GM04504 (cell line): ENCODE measurements at places on chromosomes 16 and 17.
A peak's percentile ranks its signal among the peaks of the same experiment; 100 is the strongest.

GRCh38 chr16:1495211-1495888 lies 2.2 kb downstream of the TELO2 start:
- DNase-seq = no peak

- DNase-seq = no peak
Observed at GRCh38 chr16:68059804-68060203, 25.4 kb upstream of the NFATC3 start.

GRCh38 chr16:86662195-86662594 lies 83.8 kb downstream of the FOXL1 start:
- DNase-seq = peak; percentile 44

DNA sequence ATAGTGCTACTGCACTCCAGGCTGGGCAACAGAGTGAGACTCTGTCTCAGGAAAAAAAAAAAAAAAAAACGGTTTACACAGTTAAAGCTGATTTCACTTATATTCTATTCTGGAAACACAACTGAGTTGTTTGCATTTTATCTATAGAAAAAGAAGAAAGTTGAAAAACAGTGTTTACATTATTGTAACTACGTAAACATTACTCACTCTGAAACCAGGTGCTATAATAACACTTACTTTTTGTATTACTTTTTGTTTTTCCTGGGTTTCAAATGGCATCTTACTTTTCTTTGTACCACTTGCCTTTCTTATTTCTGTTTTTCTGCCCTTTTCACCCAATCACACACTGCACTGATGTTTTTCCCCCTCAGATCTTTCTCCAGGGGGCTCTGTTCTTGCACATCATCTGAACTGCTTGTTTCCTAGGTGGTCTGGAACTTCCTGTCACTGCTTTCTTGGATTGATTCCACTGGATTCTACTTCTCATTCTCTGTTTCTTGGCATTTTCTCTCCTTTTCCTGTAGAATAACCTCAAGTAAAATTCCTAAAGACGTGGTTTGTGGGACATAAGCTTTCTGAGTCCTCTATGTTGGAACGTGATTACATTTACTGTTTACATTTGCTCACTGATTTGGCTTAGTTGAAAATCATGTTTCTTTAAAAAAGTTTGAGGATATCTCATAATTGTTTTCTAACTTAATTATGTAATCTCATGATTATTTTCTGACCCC lies 142.1 kb downstream of the HS3ST3B1 start:
- DNase-seq = no peak

- DNase-seq = no peak
Observed at GRCh38 chr16:67186550-67186950, 2.8 kb upstream of the MATCAP1 start.

GRCh38 chr17:74361230-74362068 lies at the start of gene BTBD17:
TSS of gene BTBD17 (minus strand) at chr17:74361868. CDS start at chr17:74361819, 49 bp downstream.
- DNase-seq = no peak

DNA sequence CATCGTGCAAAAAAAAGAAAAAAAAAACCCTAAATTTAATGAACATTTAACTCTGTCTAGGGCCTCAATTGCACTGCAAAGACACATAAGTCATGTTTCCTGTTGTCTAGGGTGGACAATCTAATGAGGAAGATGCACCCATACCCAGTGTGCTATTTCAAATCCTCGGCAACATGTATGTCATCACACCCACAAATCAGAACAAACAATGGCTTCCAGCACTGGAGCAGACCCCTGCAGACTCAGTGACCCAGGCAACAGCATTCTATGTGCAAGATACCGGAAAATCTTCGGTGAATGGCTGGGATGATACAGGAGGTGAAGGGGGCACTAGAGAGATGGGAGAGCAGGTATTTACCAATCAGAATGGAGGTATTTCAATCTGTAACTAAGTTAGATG lies 221.7 kb upstream of the XYLT1 start:
- DNase-seq = no peak

DNA sequence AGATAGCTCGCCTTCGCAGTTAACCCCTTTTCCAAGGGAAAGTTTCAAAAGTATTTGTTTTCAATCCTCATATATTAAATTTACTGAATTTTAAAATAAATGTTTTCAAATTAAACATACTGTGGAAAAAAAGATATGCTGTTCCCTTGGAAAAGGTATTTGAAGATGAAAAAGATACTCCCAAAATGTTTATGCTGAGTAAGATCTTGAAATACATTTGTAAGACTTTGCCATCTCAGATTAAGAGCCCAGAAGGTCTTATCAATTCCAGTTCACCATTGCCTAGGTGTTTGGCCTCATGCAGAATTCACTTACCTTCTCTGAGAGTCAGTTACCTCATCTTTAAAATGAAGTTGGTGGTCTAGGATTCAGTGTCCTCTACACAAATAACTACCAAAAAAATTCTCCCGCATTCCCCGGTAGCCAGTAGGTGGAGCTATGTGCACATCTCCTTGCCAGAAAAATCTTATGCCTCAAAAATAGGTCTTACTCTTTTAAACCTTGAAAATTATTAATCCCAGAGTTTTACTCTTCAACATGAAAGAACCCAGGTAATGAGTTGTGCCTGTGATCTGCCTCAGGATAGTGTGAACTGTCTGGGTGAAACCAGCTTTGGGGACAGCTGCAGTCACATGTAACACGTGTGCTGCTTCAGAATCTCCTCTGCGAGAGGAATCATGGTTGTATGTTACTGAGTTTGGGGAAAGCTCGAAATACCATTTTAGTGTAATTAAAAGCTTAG lies 178.3 kb downstream of the MRTFB start:
- peak; percentile 15 for DNase-seq

- no peak for DNase-seq
Observed at GRCh38 chr17:66089764-66090163, 102.2 kb downstream of the CEP112 start.

GRCh38 chr17:81687770-81688541 lies 4.1 kb downstream of the HGS start:
- no peak for DNase-seq

DNA sequence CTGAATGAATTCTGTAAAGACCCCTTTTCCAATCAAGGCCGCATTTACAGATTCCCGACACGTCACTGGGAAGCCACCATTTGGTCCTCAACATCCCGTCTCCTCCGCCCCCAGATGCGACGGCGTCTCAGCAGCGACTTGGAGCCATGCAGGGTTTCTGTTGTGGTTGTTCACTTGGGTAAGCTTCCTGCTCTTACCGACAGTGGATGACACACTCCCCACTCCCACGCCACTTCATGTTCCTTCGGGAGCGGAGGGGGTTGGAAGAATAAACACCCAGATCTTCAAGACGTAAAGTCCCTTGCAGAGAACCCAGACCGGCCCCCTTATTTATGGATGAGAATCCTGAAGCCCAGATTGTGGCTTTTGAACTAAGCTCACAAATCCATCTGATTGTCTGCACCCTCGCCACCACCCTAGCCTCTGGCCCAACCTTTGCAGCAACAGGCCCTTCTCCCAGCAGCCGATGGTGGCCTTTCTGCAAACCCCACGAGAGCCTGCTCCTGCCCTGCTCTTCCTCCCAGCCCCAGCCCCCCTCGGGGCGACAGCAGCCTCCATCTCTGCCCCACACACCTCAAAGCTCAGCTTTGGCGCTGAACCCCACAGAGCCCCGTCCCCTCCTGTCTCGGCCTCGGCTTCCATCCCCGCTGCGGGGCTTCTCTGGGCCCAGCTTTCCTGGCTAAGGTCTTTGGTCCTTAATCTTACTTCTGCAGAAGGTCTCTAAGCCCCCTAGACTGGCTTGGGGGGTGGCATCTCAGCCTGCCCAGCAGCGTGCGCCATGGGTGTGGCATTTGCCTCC lies 19.0 kb upstream of the OSGIN1 start:
- DNase-seq = no peak

GRCh38 chr16:46884513-46885293 lies 541 bp downstream of the GPT2 start:
- no peak for DNase-seq

DNA sequence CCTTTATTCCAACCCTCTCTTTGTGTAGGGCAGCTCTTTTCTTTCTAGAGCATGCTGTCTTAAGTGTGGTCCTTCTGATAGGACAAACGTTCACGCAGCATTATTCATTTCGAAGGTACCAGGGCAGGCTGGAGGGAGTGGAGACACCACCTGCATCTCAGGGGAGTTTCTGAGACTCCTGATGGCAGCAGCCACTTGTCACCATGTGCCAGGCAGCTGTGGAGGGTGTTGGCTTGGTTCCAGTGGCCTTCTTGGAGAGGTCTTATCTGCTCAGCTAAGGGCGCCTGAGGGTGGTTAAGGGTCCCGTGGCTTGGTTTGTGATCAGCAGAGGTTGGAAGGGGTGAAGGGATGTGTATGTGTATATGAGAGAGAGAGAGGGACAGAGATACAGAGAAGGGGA lies 257.1 kb upstream of the EEF2KMT start:
- DNase-seq = no peak

- no peak for DNase-seq
Observed at GRCh38 chr17:58335779-58336455, 7.3 kb upstream of the TSPOAP1 start.

GRCh38 chr16:75382611-75383010 lies 50.7 kb downstream of the CFDP1 start:
- DNase-seq = no peak

DNA sequence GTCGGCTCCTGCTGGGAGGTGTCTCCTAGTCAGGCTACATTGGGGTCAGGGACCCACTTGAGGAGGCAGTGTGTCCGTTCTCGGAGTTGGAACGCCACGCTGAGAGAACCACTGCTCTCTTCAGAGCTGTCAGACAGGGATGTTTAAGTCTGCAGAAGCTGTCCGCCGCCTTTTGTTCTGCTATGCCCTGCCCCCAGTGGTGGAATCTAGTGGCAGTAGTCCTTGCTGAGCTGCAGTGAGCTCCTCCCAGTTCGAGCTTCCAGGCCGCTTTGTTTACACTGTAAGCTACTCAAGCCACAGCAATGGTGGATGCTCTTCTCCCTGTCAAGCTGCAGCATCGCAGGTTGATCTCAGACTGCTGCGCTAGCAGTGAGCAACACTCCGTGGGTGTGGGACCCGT lies 36.0 kb downstream of the ITFG1 start:
- no peak for DNase-seq

GRCh38 chr16:78684655-78685375 lies 585.4 kb downstream of the WWOX start:
- DNase-seq = peak; percentile 42

DNA sequence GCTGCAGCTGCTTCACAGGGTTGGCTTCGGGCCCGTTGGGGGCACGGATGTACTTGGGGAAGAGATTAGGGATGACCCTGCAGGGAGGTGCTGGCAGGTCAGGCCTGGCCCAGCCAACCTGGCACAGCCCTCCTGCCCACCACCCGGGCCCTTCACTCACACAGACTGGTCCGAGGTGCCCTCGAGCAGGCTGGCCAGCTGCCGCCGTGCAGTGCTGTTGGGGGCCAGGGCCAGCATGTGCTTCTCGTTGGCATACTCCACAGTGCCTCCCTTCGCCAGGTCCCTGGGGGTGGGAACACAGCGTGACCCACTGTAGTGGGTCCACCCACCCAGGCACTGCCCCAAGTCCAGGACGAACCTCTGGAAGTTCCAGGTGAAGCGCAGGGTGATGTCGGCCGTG lies 9.9 kb downstream of the CTU2 start:
- no peak for DNase-seq

- DNase-seq = no peak
Observed at GRCh38 chr16:1333149-1333812, at the start of gene BAIAP3. TSS of gene BAIAP3 (plus strand) at chr16:1333645. CDS start at chr16:1338550, 4,905 bp downstream.

DNA sequence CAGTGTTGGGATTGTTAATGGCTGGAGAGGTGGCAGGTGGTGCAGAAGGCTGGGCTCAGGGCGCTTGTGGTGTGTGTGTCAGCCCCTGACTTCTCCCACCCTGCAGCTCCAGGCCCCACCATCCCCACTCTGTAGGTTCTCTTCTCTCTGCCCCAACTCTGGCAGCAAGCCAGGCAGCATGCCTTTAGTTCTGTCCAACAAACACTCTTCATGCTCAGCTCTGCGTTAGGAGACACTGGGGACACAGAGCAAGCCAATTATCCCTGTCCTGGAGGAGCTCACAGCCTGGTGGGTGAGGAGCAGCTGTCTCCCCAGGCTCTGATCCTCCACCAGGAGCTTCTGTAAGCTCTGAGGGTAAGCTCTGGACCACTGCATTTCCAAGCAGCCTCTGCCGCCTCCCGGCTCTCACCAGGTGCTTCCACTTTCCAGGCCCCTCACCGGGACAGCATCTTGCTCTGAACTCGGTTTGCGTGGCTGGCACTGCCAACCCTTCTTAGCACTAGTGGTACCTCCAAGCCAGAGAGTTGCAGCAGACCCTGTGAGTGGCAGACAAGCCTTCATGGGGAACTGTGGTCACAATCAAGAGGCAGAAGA lies 34.3 kb upstream of the WSCD1 start:
- DNase-seq = no peak

- DNase-seq = no peak
Observed at GRCh38 chr17:32492648-32493289, 6.0 kb downstream of the CDK5R1 start.

DNA sequence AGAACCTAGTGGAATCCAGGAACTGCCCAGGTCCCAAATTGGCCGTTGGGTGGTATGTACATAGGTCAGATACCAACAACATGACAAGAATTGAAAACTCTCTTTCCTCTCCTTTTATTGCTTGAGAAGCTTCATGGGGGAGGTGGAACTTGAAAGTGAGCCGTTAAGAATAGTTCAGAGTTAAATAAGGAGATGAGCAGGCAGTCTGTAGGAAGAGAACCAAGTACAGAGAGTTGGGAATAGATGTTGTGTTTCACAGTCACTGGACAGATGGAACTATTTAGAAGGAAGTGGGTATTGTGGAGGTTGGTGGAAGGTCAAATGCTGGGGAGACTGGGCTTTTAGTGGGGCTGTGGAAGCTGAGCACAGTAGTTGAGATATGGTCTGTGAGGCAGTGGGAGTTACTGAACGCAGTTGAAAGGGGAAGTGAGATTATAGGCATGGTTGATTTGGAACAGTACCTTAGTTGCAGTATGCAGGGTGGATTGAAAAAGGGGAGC lies 26.4 kb downstream of the ARHGAP44 start:
- no peak for DNase-seq

GRCh38 chr17:67785122-67785477 lies 40.2 kb upstream of the BPTF start:
- no peak for DNase-seq

DNA sequence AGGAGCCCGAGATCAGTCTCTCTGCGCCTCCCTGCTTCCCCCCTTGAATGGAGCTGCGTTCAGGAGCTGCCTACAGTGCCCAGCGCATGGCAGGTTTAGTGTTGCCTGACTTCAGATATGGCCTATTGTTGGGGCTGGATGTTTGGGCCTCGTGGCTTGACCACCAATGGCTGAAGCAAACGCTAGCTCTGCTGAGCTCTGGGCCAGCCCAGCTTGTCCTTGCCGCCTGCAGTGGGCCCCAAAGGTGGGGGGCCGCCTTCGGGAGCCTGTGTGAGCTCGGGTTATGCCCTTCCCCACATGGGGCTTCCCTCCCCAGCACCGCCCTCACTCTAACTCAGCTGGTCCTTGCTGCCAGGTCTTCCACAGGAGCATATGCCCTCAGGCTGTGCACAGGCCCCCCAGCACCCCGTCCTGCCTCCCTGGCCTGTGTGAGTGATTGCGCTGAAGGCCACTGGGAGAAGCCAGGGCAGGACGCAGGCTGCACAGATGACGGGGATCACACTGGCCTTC lies 2.0 kb upstream of the METTL26 start:
- DNase-seq = no peak

DNA sequence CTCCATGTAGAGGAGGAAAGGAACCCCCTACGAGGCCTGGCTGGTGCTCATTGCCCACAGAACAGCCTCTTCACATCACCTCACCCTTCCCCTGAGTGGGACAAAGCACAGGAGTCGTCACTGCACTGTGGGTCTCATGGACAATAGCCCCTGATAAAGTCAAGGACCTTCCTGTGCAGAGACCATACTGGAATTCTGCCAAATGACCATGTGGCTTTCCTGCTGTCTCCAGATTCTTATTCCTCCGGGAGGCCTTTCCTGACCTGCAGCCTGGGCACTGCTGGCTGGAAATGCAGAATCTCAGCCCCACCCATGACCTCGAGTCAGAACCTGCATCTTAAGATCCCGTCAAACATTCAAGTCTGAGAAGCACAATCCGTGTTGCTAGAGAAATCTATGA lies 60.5 kb upstream of the ERN1 start:
- no peak for DNase-seq
